Activated CD8-positive, alpha-beta memory T cell treated with anti-CD3 and anti-CD28 coated beads, Interleukin-2, amount 50 U/mL, for 48 hours (primary cell): ENCODE measurements at places on chromosomes 4 and X.
A peak's percentile ranks its signal among the peaks of the same experiment; 100 is the strongest.

DNA sequence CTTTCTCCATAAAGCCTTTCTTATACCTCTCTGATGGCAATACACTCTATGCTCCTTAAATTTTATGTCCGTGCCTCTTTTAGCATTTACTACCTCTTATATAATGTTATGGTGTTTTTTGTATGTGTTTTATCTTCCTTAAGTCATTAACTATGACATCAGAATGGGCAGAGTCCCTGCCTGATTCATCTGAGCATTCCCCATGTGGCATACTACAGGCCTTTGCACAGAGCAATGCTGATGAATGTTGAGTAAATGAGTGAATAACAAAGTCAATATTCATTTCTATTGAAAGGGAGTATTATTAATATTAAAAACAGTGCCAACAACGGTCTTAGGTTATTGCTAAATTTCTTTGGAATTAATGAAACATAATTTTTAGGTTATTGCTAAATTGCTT lies 18.8 kb upstream of the RPS6KA3 start:
- no peak for DNase-seq

DNA sequence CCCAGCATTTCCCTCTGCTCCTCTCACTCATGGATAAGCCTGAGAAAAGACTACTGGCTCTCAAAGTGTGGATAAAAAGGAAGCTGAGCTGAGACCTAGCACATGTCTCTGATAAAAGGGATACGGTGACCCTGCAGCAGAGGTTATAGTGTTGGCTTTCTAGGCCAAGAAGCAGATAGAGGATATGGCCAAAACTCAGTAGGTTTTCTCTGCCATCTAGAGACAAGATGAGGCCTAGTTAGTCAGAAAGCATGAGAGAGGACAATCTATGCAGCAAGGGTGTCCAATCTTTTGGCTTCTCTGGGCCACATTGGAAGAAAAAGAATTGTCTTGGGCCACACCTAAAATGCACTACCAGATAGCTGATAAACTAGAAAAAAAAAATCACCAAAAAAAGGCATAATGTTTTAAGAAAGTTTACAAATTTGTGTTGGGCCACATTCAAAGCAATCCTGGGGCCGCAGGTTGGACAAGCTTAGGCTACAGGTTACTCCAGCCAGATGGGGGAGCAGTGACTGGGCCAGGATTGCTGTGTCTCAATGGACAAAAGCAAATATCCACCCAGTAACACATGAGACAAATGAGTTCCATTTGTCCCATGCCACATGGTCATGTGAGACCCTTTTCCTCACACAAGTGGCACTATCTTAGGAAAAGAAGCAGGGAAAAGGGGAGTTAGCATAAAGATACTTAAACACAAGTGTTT lies 411.4 kb downstream of the INPP4B start:
- DNase-seq = no peak

- DNase-seq = no peak
These were observed 470.9 kb upstream of the ADGRL3 start for GRCh38 chr4:60729194-60729593.

DNA sequence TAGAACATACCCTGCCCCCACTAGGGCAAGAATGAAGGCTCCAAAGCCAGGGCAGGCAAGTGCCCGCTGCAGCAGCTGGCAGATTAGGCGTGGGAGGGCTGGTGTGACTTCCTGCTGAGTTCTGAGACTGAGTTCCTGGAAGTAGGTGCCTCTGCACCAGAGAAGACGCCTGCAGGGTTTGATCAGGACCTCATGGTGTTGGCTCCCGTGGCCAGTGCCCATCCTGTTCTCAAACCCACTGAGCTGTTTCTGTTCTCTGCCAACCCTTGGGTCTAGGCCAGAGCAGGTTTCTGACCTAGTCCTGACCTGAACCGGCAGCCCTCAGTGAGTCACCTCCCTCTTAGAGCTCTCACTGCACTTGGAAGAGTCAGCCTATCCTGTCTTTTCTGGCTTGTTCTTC lies 220.7 kb downstream of the HS6ST2 start:
- peak; percentile 53 for DNase-seq

GRCh38 chr4:105093975-105094374 lies 52.7 kb upstream of the TET2 start:
- DNase-seq = no peak

- no peak for DNase-seq
These were observed 1429.4 kb upstream of the ADGRL3 start for GRCh38 chr4:59770601-59771264.

DNA sequence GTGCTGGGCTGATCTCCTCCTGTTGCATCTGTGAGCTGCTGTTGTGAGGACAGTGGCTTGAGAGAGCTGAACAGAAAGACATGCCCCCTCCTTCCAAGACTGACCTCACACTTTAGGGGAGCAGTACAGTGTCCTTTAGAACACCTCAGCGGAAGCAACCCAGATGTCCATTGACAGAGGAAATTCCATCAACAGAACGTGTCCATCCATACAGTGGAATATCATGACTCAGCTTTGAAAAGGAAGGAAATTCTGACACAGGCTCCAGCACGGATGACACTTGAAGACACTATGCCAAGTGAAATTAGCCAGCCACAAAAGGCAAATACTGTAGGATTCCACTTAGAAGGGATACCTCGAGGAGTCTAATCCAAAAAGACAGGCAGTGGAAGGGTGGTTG lies 103.5 kb downstream of the GPR143 start:
- DNase-seq = no peak

- DNase-seq = no peak
These were observed 608.0 kb upstream of the FTHL17 start for GRCh38 chrX:31679861-31680260.

GRCh38 chr4:21366312-21366711 lies 582.3 kb downstream of the KCNIP4 start:
- DNase-seq = no peak

GRCh38 chr4:53116954-53117353 lies 248.9 kb downstream of the SCFD2 start:
- DNase-seq = no peak

GRCh38 chr4:3183008-3183407 lies 66.0 kb upstream of the MSANTD1 start:
- no peak for DNase-seq

DNA sequence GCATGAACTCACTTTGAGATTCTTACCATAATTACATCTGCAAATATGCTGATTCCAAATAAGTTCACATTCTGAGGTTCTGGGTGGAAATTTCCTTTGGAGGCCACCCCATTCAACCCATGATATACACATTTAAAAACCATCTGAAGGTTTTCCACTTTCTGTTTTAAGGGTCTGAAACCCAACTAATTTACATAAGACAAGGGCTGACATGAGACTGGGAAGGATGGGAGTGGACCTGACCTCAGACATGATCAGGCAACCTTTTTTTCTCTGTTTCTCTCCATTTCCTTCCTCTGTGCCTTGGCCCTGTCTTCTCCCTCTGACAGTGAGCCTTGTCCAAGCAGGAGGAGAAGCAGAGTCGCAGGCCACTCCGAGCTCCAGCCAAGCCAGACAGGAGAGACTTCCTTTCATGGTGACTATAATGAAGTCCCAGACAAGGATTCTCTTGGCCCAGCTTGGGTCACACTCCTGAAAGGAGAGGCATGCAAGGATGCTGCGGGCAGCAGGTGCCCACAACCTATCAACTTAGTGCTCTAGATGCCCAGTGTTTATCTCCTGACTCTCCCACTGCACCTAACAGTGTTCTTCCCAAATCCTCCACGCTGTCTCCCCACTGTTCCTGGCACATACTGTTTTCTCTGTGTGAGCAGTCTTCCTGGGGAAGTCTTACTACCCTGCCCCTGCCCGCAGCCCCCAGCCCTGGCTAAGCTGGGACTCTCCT lies 39.9 kb downstream of the MSX1 start:
- no peak for DNase-seq

- DNase-seq = no peak
These were observed 406.3 kb upstream of the GRIA3 start for GRCh38 chrX:122777766-122778165.

DNA sequence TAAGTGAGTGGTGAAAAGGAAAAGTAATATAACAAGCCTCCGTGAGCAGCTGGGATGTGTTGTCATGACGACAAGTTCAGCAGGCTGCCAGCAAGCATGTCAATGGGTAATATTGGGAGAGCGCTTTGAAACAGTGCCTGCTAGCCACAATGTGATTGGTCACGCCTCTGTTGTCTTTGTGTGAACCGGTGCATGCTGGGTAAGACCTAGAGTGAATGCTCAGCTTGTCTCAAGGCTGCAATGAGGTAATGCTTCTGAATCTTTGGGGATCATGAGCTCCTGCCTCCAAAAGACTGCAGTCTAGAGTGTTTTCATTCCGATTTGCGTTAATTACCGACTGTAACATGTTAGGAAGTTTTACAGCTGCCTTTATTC lies 54.9 kb downstream of the STOX2 start:
- DNase-seq = no peak

- no peak for DNase-seq
These were observed 2.1 kb downstream of the UCHL1 start for GRCh38 chr4:41258783-41259182.

GRCh38 chr4:42083816-42084215 lies 68.6 kb downstream of the BEND4 start:
- DNase-seq = no peak

DNA sequence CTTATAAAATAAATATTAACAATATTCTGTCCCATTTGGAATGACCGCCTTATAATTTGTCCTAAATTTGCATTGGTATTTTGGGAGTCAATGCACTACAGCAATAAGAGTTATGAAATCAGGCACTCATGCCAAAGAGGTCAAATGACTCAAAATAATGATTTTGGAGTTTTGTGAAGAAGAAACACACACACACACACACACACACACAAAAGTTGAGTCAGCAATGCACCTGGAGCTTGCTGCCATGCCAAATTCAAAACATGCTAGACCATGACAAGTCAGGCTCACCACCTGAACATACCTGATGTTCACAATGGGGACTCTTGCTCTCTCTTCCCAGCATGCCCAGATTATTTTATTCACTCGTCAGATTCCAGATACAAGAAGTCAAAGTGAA lies 56.7 kb downstream of the PROM1 start:
- no peak for DNase-seq

DNA sequence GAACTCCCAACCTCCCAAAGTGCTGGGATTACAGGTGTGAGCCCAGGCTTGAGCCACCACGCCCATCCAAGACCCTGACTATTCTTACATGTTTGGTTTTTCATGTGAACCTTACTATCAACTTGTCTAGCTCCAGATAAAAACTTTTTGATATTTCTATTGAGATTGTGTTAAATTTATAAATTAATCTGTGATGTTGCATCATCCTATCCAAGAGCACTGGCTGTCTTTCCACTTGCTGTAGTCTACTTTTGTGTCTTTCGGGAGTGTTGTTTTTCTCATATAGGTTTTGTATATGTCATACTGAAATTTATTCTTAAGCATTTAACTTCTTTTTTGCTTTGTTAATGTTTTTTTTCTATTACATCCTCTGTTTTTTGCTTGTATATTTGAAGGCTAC lies 34.6 kb downstream of the BRCC3 start:
- DNase-seq = no peak

DNA sequence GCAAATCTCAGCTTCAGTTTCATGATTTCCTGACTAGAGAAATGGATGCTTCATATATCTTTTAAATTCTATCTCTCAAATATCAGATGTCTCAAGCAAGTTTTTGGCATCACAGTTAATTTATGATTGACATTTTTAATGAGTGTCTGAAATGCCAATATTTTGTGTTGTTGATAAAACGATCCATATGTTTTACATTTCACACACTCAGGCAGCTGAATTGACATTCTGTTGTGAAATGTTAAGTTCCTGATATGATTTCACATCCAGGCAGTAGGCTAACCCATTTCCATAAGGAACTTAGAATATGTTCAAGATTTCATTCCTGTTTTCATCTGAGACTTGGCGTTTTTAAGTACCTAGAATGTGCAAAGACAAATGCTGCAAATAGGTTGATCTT lies 650.6 kb downstream of the PCDH18 start:
- DNase-seq = no peak

DNA sequence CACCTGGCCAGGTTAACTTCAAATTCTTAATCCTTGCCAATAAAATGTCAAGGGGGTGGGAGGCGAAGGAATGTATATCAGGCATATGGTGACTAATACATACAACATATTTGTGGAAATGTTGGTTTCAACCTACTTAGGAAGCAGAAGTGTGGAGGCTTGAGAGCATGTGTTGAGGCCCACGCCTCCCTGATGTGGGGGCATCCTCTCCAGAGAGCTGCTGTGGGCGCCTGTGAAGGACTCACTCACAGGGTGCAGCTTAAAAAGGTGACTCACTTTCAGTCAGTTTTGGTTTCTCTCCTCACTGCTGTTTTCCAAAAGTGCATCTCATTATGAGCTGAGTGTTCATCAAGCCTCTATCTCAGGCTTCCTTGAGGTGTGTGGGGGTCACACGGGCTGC lies 27.5 kb downstream of the LNX1 start:
- DNase-seq = no peak

- no peak for DNase-seq
These were observed 357.9 kb downstream of the UNC5C start for GRCh38 chr4:95190751-95191436.

DNA sequence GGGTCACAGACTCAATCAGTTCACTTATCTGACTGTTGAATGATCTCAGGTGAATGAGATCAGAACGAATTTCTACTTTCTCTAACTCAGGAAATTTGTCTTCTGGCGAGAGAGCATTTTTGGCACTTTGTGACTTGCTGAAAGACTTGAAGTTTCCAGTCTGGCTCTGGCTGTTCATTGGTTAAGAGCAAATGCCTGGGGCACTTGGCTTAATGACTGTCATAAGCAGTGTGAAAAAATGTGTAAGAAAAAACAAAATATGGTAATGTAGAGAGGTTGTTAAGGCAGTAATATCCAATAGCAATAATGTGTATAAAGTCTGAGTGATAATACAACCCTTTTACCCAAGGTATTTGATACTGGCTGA lies 71.3 kb upstream of the PGRMC2 start:
- DNase-seq = no peak

DNA sequence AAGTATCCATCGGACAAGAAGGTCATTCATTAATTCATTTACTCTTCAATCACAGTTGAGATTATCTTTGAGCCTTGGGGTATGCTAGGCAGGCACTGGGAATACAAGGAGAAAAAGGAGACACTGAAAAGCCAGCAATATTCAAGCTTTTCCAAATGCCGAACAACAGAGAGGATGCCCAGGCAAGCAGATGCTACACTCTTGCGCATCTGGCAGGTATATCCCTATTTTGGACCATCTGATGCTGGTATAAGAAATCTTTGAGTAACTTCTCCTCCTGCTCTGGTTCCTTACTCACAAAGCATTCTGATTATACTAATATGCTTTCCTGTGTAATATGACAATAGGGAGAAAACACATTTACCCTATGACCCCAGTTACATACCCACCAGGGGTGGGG lies 354.9 kb downstream of the CBLL2 start:
- DNase-seq = no peak

DNA sequence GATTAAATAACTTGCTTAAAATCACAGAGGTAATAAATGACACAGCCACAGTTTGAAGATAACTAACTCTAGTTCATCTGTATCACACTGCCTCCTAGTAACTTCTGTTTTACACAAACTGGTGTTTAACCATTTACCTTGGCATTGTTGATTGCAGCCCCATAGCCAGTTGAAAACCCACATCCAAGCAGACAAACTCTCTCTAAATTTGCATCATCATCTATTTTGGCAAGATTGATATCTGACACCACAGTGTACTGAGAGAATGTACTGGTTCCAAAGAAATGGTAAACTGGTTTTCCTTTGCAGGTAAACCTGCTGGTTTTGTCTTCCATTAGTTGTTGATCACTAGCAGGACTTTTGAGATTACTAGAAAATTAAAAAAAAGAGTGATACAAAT lies 7.8 kb downstream of the ADH4 start:
- no peak for DNase-seq

- DNase-seq = no peak
These were observed 199.0 kb downstream of the DCHS2 start for GRCh38 chr4:154292589-154292988.
